ENCODE measurements at places on chromosomes 4 and X.

GRCh38 chr4:47577779-47578553 lies 92.9 kb downstream of the ATP10D start:
- no peak for DNase-seq

- DNase-seq: no peak
Measured at GRCh38 chr4:20298986-20299385, 47.3 kb downstream of the SLIT2 start.

DNA sequence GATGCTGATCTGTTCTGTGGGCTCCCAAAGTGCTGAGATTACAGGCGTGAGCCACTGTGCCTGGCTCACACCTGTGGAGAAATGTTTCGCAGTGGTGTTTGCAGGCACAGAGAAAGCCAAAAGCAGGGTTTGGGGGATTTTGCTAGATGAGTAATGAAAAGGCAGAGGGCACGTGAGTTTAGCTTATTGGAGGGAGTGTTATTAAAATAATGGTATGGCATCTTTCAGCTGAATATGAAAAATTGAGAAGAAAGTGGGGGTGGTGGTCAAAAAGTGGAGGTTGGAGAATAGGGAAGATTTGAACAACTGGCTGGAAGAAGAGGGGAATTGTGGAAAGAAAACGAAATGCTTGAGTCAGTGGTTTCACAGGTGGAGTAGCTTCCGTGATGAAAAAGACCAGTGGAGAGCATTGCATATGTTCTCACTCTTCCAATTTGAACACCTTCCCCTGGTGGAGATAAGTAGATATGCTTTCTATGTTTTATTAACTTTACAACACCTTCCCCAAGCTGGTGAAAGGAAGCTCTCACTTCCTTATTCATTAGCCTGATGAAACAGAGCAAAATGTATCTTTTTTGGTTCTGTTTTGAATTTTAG lies 1.1 kb upstream of the CHST7 start:
- DNase-seq: no peak

DNA sequence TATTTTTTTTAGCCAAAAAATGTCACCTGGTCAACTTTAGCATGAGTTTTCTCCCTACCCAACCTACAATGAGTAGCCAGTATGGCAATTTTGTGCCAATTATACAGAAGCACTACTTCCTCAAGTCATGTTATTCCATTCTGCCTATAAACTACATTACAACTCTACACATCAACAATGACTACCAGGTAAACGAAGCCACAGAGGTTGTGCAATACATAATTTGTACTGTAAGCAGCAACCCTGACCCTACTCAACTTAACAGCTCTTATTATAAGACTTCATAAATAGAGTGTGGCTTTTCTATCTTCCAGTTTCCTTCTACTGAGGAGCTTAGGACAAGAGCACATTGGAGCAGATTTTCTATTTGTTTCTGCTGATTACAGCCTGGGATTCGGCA lies 160.5 kb downstream of the HS3ST1 start:
- no peak for DNase-seq

DNA sequence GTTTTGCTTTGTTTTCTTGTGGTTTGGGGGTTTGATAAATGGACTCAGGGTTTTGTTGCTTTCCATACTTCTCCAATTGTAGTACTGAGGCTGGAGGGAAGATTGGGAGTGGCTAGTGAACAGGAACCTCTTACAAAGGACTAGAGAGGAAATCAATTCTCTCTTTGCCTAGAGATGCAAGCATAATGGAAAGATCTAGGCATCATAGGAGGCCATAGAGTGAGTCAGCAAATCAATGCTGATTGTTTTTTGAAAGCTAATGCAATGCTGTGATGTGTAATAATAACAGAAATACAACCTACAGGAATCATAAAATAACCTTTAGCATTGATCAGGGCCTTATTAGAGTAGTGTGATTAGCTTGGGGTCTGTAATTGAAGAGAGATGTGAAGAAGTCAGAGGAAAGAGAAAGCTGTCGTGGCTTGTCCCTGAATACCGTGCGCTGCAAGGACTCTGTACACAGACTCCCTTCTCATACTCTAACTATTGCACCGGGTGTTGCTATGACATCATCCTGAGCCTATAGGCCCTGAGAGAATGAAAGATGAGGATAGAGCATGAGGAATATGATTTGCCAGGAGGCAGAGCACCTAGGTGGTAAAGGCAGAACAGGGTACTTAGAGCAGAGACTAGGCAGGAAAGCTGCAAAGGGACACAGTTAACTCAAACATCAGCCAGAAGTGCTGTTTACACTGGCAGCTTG lies 29.3 kb upstream of the GPR101 start:
- no peak for DNase-seq

DNA sequence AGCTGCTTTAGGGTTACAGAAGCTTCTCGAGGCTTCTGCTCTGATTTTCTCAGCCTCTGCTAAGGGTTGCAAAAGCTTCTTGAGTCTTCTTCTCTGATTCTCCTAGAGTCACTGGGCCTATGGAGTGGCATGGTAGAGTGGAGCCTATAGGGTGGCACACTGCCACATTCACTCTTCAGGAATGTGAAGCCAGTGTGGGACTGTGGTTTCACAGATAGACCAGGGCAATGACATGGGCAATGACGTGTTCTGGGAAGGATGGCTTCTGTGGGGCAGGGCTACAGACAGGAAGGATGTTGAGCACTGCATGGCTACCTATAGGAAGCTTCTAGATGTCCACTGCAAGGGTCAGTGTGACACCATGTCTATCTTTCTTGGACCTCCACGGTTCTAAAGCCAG lies 11.0 kb upstream of the MAMLD1 start:
- no peak for DNase-seq

DNA sequence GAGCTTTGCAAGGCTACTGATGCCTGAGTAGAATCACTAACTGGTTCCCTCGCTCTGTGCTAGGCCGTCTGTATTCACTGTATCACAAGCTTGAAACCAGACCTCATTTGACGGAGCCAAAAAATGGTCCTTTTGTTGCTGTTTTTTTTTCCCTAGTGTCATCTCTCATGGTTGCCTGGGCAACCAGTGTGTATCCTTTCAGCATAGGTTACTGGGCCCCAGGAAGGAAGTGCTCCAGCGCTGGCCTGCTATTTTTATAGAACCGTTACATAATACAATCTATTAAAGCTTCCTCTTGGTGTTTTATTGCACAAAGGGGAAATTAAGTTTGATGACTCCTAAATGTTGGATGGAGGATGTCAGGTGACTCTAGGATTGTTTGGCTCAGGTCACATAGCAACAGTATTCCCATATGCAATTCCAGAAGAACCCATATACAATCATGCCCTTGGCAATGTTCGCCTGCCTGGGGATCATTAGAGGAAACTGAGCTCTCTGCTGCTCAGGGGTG lies 220.4 kb downstream of the SPRY1 start:
- DNase-seq: no peak

DNA sequence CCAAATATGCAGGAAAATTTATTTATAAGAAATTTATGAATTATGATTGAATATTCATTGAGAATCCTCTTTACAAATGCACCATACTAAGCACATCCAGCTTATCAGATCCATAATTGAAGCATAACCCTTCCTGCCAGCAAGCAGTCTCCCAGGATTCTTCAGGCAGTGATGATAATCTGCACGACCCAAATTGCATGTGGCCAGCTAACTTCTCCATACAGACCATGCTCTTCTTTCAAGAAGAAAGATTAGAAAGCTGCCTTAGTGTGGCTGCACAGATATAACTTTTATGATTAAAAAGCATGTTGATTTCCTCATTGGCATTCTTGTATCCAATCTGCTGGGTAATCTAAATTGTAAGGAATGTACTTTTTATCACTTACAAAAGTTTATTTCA lies 3.3 kb upstream of the CBR4 start:
- no peak for DNase-seq

All from NCI-H446 (cell line).